ENCODE measurements at places on chromosomes 7 and 10.

GRCh38 chr7:92731335-92732063 is 104.9 kb downstream of the CDK6 start:
- peak; percentile 42 for DNase-seq

- no peak for DNase-seq
Observed at GRCh38 chr7:22121702-22122474, 176.2 kb upstream of the CDCA7L start.

- no peak for DNase-seq
Observed at GRCh38 chr10:113313048-113313602, 239.7 kb upstream of the HABP2 start.

GRCh38 chr7:82595176-82595575 is 151.6 kb upstream of the CACNA2D1 start:
- no peak for DNase-seq

Data from astrocyte of the hippocampus (primary cell).